A549 treated with CORT108297 at 1 μM for 4 hours (cell line): ENCODE measurements at places on chromosomes 7 and 10. TPM values are rescaled to one million over a fixed set of nuclear protein-coding genes. Genes with fewer than 3 reads are reported as not detected.

HECW1 gene
- 10.2 to 14.6 TPM (median 13.9 TPM) in 5 replicates for total RNA-seq

CFAP70 gene
- total RNA-seq: 0.10 to 0.25 TPM (median 0.21 TPM) in 5 replicates

NCF1 gene
- 0.09 to 0.13 TPM (median 0.11 TPM) in 4 of 5 replicates, not detected in the other for total RNA-seq

MRPS16 gene
- 125 to 186 TPM (median 176 TPM) in 5 replicates for total RNA-seq

SUN3 gene
- total RNA-seq: 0.15 to 0.16 TPM in 2 of 5 replicates, not detected in the others

HOXA11 gene
- 0.54 to 0.79 TPM (median 0.77 TPM) in 5 replicates for total RNA-seq

FFAR4 gene
- 0.14 to 0.25 TPM (median 0.22 TPM) in 5 replicates for total RNA-seq

FAM131B gene
- 0.34 to 0.53 TPM (median 0.49 TPM) in 5 replicates for total RNA-seq

SLC37A3 gene
- 24.1 to 30.9 TPM (median 28.9 TPM) in 5 replicates for total RNA-seq

SLC26A3 gene
- not detected in 5 replicates for total RNA-seq

HDAC9 gene
- total RNA-seq: 0.13 to 0.25 TPM (median 0.18 TPM) in 5 replicates

TMEM140 gene
- 0.98 to 1.8 TPM (median 1.1 TPM) in 5 replicates for total RNA-seq

ASAH2B gene
- 3.7 to 4.1 TPM (median 3.9 TPM) in 5 replicates for total RNA-seq

ADGRA1 gene
- 0.05 to 0.16 TPM (median 0.09 TPM) in 4 of 5 replicates, not detected in the other for total RNA-seq
